ENCODE measurements at places on chromosomes 4 and X.

GRCh38 chr4:83875437-83875836 lies 339.5 kb downstream of the GPAT3 start:
- DNase-seq, result no peak

DNA sequence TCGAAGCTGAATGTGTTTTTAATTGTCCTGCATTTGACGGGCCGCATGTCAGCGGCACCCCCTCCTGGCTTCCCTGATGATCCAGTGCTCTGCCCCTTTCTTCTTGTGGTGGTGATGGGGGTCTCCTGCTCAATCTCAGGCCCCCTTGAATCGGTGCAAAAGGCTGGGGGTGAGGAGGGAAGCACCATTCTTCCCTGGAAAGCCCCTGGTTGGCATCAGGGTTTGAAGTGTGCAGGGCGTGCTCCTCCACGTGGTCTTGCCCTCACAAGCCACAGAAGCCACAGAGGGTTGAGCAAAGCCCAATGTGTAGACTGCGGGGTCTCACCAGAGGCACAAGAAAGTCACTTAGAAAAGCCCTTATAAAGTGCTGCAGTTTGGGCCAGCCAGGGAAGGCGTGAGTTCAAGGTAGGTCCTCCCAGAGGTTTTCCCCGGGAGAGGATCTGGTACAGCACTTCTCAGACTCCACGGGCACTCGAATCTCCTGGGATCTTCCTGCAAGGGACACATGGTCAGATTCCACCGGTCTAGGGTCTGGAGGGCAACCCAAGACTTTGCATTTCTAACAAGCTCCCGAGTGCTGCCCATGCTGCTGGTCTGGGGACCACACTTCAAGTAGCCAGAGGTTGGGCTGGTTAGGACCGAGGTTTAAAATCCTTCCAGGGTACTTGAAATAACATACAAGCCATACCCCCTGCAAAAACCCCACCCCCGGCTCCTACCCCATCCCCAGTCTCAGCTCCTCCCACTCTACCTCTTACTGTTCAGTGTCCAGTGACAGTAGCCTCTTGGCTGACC lies 35.1 kb downstream of the PSAPL1 start:
- no peak for DNase-seq

DNA sequence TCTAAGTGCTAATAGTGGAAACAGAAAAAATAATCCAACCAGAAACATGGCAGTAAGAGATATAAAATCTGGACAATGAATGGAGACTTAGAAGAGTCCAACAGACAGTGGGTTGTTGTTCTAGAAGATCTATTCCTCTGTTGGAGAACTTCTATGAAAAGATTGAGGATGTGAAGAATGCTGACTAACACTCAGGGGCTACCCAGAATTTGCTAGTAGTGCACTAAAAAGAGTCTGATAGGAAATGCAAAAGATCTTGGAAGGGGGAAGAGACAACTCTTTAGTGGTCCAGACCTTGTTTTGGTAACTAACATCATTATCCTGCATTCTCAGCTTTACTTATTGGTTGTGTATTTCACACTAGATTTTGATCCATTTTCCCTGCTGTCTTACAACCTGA lies 77.9 kb downstream of the SMARCA1 start:
- DNase-seq, result no peak

DNA sequence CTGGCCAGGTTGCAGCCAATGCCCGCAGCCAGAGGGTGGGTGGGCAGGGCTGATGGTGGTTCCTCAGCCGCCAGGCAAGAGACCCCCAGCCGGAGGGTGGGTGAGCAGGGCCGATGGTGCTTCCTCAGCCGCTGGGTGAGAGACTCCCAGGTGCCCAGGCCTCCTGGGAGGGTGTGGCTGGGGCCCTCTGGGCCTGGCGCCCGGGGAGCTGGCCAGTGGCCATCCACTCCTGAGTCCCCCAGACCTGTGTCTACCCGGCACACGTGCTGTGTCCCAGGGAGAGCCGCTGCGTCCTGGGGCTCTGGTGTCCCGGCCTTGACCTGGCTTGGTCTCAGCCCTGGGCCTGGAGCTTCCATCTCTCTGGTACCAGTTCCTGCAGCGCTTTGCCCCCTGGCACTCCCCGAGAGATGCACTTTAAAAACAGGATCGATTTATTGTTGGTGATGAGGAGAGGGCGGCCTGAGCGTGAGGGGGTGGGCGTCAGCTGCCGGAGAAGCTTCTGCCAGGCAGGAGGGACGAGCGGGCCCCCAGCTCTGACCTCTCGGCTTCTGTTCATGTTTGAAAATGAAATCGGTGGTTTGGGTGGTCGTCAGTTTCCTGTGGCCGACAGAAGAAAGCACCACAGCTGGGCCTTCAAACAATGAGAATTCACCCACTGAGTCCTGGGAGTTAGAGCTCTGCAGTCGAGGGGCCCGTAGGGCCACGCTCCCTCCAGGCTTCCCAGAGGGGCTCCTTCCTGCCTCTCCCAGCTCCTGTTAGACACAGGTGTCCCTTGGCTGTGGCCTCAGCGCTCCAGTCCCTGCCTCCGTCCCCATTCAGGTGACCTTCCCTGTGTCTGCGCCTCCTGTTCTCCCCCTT lies 6.5 kb downstream of the DOK7 start:
- DNase-seq, result no peak

- no peak for DNase-seq
Measured at GRCh38 chr4:182143086-182143821, 99.9 kb upstream of the TENM3 start.

DNA sequence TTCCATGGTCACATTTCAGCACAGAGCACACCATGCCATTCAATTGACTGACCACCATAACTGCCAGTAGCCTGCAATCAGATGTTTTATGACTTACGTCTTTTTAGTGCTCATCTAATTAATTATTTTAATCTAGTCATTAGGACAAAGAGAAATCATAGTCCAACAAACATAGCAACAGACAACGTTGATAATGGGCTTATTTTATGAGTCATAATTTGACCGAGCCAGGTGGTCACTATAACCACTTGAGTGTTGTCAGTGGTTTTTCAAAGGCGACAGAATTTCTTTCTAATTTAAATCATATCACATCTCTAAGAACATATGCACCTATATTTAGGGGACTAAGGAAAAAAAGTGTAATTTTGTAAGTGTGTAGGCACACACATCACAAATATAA lies 1.9 kb downstream of the SEC24D start:
- DNase-seq, result no peak

GRCh38 chr4:85430697-85431096 lies 44.3 kb upstream of the ARHGAP24 start:
- no peak for DNase-seq

DNA sequence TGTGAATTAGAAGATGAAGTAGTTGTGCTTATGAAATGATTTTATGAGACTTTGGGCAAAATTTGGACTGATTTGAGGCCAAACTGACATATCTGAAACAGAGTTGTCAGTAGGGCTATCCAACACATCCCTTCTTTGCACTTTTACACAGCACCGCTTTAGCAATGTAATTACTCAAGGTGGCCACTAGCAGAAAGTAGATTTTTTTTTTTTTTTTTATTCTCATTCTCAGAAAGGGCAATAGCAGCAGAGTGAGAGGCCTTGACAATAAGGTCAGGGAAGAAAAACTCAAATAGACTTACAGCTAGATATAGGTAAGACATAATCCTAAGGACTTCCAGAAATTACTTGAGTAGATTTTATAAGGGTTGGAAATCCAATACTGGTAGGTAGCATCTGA lies 414.3 kb downstream of the NAP1L3 start:
- DNase-seq, result no peak

GRCh38 chr4:186943411-186943810 lies 219.8 kb upstream of the FAT1 start:
- no peak for DNase-seq

DNA sequence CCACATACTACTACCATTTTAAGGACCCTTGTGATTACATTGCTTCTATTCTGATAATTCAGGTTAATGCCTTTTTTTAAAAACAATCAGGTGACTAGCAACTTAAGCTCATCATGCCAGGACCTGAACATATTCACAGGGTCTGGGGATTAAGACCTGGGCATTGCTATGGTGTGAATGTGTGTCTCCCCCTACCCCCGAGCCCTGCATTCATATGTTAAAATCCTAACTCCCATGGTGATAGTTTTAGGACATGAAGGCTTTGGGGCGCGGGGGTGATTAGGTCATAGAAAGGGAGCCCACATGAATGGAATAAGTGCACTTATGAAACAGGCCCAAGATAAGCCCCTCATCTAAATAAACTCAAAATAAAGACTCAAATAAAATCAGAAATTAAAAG lies 734.4 kb upstream of the PABPC4L start:
- no peak for DNase-seq

- no peak for DNase-seq
Measured at GRCh38 chr4:106629268-106629625, 260.7 kb upstream of the GIMD1 start.

DNA sequence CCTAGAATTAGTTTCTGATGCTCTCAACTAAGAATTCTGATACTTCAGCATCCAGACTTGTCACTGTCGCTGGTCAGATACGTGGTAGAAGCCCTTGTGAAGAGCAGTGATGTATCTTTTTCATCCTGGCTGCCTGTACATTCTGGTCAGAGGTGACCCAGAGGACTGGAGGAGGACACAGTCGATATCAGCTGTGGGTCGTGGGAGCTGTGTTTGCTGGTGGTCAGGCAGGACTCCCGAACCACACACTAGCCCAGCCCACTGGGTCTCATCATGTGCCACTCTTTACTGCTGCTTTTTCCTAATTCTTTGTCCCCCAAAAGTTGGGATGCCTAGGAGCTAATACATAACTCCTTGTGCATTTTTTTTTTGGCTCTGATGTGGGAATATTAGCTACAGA lies 6.5 kb downstream of the DCUN1D4 start:
- DNase-seq, result no peak

GRCh38 chrX:40772290-40772689 lies 36.9 kb upstream of the MED14 start:
- DNase-seq, result no peak

- DNase-seq, result no peak
Measured at GRCh38 chrX:86002076-86002896, 45.1 kb downstream of the CHM start.

DNA sequence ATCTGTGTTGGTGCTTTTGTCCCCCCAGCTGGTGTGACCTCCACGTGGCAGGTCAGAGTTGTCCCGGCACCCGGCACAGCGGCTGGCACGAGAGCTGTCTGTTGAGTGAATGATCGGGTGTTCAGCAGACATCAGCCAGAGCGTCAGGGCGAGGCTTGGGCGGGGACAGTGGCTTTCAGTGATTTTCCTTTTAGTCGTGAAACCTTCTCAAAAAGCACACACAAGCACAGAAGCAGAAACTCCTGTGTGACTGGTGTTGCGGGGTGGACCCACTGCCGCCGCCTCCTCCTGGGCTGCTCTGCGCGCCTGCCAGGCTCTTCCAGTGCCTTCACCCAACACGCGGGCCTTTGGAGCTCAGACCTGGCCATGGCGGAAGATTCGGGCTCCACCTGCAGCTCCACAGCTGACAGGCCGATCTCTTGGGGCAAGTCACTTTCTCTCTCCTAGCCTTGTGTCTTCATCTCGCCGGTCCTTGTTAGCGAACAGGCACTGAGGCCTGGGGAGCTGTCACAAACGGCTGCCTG lies 51.4 kb upstream of the HGFAC start:
- DNase-seq, result no peak

DNA sequence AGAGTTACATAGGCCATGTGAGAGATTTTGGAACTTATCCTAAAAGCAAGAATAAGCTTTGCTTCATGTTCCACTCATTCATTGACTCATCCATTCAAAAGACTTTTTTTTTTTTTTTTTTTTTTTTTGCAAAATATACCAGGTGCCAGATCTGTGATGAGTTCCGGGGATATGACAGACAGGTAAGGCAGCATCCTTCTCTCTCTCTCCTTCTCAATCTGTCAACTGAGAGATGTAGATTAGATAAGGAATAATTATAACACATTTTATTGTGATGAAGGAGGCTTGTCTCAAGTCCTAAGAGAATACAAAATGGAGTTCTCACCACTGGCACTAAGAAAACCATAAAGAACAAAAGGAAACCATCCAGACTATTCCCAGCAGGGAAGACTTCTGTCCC lies 190.2 kb upstream of the CPEB2 start:
- no peak for DNase-seq

DNA sequence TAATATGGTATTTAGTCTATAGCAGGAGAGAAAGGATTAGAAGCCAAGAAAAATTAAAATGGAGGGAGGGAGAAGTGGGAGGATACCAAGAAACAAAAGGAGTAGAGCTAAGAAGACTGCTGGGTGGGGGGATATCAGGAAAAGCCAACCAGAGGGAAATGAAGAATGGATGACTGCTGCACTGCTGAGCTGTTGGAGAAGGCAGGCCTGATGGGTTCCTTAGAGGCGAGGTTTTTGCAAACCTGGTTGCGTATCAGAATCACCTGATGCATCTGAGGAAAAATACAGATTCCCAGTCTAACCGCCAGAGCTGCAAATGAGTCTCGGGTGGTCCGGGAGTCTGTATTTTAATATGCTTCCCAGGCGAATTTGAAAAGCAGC lies 1.5 kb downstream of the PGRMC1 start:
- no peak for DNase-seq

- no peak for DNase-seq
Measured at GRCh38 chr4:126916626-126917140, 716.1 kb upstream of the INTU start.

DNA sequence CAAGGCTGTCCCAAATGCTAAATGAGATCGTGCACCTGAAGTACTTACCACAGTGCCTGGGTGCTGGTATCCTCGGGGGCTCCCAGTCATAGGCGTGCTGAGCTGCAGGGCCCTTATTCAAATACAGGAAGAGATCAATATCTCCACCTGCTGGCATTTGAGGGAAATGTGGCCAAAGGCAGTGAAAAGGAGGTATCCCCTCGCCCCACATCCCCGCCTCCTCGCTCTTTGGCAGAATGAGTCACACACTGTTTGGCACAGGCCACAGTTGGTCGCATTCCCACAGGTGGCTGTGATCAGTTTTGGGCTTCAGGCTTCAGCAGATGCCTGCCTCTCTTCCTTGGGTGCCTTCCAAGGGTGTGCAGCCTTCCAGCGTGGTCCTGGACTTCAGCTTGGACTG lies 28.4 kb downstream of the ZNF185 start:
- no peak for DNase-seq

GRCh38 chr4:181860668-181861067 lies 382.5 kb upstream of the TENM3 start:
- no peak for DNase-seq

- no peak for DNase-seq
Measured at GRCh38 chr4:137688651-137689050, 156.4 kb upstream of the PCDH18 start.

DNA sequence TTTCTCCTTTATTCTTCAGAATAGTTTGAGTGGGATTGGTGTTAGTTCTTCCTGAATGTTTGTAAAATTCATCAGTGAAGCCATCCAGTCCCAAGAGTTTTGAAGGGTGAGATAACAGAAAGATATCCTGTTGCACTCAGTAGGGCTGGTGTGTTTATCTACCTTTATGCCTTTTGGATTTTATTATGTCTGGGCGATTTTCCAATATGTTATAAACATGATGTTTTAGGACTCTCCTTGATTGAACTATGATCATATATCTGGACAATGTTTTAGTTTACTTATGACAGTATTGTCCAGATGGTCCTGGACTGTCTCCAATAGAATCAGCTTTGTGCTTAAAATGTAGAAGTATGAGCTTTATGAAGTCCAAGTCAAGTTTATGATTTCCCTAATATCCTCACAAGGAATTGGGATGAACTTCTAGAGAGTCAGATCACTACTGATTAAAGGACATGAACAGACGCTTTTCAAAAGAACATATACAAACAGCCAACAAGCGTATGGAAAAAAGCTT lies 77.6 kb upstream of the ITM2A start:
- DNase-seq, result no peak

- DNase-seq, result no peak
Measured at GRCh38 chr4:152513078-152513477, 22.8 kb downstream of the FBXW7 start.

GRCh38 chr4:51894059-51894645 lies 51.2 kb downstream of the DCUN1D4 start:
- no peak for DNase-seq

- DNase-seq, result no peak
Measured at GRCh38 chr4:40874901-40875300, 125.1 kb downstream of the NSUN7 start.
